ENCODE measurements at places on chromosomes 5 and 9.

GRCh38 chr9:81893929-81894328 is 34.3 kb upstream of the SPATA31D4 start:
- DNase-seq = no peak

DNA sequence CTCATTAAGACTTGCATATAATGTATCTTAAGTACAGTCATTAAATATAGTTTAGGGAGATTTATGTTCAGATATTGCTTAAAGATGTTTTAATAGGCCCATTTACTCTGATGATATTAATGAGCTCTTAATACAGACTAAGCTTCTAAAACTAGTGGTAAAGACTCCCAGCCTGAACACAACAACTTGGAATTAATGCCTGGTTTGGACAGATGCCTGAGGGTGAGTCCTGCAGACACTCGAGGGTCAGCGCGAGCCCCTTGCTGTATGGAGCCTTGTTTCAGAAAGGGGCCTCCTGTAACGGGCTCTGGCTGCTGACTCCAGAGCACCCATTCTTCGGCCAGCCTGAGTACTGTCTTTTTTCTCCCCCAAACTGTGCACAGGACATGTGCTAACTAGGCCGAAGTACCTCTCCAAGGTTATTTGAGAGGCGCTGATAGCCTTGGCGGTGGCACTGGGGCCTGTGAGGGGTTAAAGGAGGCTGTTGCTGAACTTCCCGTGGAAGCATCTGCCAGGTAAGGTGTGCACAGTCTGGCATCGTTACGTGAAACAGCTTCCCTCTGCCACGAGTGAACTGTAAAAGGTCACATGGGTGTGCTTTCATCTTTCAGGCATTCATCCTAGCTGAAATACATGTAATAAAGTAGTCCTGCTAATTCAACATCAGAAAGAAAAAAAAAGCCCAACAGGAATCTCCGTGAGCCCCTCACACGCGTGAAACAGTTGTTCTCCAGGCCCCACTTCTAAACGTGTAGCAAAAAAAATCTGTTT is 113.4 kb downstream of the MVB12B start:
- DNase-seq = no peak

- DNase-seq = no peak
Observed at GRCh38 chr9:108760841-108761240, 94.9 kb downstream of the ACTL7B start.

- no peak for DNase-seq
Observed at GRCh38 chr9:93578844-93579243, 2.5 kb downstream of the PHF2 start.

DNA sequence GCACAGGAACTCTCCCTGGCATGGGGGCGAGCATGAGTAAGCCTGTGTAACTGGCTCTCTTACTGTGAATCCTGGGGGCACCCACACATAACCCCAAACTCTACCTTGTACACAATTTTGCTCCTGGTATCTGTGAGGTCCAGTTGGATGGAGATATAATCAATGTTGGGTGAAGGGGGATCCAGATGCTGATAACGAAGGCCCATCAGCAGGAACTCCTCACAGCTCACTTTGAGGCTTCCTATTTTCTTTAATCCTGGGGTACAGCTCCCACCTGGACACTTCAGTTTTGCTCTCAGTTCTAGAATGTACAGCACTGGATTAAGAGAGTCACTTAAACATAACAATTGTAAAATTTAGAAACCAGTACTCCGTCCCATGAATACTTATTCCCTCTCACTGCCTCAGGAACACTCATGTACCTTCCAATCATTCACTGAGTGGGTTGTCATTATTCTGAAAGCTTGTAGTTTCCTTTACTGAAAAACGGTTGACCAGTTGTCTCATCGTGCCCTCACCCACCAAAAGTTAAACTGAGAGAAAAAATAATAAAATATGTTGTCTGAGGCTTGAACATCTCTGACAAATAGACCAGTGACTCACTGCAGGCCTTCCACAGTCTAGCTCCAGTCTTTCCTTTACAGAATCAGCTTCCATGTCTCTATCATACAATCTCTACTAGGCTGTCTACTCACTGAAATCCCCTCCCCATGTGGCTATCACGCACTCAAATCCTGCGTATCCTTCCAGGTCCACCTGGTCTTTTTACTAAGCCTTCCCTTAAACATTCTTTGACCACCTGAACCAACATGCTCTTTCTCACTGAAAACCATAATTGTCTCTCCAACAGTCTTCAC is 52.6 kb downstream of the FREM1 start:
- no peak for DNase-seq

DNA sequence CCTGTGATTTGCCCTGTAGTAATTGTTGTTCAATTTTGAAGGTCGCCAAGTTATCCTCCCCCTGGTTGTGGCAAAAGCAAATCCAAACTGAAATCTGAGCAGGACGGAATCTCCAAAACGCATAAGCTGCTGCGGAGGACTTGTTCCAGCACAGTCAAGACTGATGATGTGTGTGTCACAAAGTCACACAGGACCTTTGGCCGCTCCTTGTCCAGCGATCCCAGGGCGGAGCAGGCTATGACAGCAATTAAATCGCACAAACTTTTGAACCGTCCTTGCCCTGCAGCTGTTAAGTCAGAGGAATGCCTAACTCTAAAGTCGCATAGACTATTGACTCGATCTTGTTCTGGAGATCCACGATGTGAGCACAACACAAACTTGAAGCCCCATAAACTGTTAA is 128.4 kb downstream of the PARP8 start:
- no peak for DNase-seq

DNA sequence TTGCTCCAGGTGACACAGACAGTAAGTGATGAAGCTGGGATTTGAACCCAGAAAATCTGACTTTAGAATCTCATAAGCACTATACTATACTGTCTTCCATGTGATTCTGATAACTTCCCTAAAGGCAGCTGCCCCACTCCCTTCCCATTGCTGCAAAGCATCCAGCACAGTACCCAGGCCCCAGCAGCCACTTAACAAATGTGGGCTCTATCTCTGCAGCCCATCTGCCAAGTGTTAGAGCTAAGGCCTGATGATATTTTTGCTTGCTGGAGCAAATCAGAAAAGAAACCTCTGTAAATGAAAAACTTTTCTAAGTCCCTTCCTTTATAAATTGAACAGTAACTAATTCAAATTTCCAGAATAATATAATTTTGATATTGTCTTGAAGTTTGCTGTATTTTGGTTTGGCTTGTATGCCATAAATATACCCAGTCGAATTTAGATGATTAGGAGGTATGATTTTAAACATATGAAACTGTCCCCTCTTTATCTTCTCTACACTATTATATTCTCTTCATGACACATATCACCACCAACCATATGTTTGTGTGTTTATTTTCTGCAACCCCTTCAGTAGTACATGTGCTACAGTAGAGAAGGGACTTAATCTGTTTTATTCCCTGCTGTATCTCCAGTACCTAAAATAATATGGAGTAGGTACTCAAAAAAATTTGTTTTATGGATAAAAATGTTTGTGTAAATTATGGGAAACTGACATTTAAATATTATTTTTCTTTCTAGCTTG is 63.8 kb downstream of the SMIM15 start:
- DNase-seq = no peak

DNA sequence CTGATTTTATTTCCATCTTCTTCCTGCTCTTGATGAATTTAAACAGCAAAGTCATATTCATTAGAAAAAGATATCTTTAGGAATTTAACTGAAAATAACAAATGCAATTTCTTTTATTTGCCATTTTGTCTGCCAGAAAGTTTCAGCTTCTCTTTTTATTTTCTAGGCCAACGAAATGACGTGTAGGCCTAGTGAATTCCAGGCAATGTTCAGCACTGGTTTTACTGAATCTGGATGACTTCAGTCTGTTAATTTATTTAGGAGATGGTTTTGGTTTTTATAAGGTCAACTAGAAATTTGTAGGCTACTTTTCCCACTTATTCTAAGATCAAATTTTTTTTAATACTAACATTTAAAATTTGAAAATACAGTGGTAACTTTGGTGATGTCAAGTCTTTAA is 129.1 kb upstream of the VCAN start:
- DNase-seq = no peak

- no peak for DNase-seq
Observed at GRCh38 chr5:143583409-143583808, 179.9 kb upstream of the NR3C1 start.

- DNase-seq = no peak
Observed at GRCh38 chr9:38334234-38334633, 58.3 kb upstream of the ALDH1B1 start.

DNA sequence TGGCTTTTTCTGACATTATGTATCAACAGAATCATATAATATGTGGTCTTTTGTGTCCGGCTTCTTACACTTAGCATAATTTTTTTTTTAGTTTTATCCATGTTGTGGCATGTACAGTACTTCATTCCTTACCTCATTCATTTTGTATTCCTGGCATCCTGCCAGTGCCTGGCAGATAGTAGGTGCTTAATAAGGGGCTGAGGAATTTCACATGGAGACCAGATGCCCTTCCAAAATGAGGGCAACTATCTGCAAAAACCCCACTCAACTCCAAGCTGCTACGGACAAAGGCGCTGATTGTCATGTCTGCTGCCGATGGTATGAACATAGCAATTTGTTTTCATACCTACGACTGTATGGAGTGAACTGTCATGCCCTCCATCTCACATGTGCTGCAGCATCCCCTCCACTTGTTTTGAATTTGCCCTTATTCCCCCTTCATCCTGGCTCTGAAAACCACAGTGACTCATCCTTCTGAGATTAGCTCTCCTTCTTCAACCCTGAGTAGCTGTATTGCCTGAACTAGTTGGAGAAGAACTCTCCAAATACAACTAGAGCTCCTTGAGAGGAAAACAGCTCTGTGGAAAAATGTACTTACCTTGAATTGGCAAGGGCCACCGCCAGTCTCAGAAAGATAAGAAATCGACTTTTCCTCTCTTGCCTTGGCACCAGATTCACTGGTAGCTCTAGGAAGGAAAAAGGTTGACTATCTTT is 41.3 kb upstream of the FOXE1 start:
- DNase-seq = no peak

DNA sequence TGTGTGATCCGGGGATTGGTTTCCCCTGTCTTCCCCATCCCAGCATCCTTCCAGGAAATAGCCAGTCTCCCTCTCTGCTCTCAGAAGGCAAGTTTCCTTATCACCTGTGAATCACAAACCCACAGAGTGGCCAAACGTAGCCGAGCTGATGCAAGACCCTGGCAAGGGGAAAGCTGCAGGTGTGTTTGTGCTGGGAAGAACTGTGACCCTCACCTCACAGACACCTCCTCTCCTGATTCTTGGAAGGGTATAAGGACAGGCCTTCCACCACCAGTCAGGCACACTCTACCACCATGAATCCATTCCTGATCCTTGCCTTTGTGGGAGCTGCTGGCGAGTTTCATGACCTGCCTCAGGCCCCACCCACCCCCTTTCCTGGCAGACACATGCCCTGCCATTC is at the start of gene PRSS3:
Gene PRSS3 (plus strand): TSS at position 281 of the 400 bp plus-strand sequence. CDS start 13 bp downstream, at position 294.
- no peak for DNase-seq

GRCh38 chr9:20620650-20621470 is 1.4 kb downstream of the MLLT3 start:
- peak; percentile 73 for DNase-seq
